ENCODE measurements at places on chromosomes 2 and 18. TPM values are rescaled to one million over a fixed set of nuclear protein-coding genes. Genes with fewer than 3 reads are reported as not detected.

Gene GLI2
- polyA plus RNA-seq = 1.2 TPM

- H3K36me3 ChIP-seq = no peaks in the 10 kb centered on the region
- H3K27ac ChIP-seq = no peak overlapping the region
- peak; percentile 77 for DNase-seq
- H3K4me3 ChIP-seq = no peak overlapping the region
Observed at GRCh38 chr18:31555971-31556747, 35.5 kb upstream of the TTR start.

DNA sequence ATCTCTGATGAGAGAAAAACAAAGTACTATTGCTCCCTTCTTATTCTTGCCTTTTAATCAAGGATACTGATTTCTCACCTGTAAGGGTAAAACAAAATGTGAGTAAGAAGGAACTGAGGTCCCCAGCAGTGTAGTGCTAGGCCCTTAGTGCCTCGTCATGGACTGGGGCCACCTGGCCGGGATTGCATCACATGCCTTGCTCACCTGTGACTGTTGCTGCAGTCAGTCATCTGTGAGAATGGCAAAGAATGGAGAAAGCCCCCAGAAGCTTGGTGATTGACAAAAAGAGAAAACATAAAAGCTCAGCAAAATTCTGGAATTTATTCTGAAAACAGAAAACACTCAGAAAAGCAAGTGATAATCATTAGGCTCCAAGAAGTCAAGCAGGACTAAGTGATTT, 63.4 kb downstream of the SPATS2L start:
- no peaks in the 10 kb centered on the region for H3K27me3 ChIP-seq
- no peaks in the 10 kb centered on the region for H3K36me3 ChIP-seq
- peaks cover 1% of the 10 kb centered on the region for H3K4me1 ChIP-seq
- no peak for DNase-seq
- no peak overlapping the region for H3K4me3 ChIP-seq

Gene ACVR1C
- 20.6 TPM for polyA plus RNA-seq

Gene ADRA2B
- not detected for polyA plus RNA-seq

DNA sequence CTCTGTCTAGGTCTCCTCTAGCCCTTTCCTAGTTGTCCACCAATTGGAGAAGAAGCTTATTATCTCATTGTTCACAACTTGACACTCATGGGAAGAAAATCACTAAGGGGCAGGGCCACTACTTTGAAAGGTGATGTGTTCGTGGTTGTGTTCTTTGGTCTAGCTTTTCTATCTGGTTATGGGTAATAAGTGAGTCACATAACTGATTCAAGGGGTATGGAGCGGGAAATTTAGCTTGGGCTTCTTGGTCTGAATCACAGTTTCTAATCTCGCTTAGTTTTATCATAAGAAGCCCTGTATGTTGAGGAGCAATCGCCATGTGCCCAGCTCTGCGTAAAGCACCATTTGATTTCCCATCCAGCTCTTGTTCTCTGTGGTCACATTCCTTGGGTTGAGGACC, 18.7 kb upstream of the DYTN start:
- H3K4me3 ChIP-seq = no peak overlapping the region
- H3K4me1 ChIP-seq = no peaks in the 10 kb centered on the region
- DNase-seq = no peak

DNA sequence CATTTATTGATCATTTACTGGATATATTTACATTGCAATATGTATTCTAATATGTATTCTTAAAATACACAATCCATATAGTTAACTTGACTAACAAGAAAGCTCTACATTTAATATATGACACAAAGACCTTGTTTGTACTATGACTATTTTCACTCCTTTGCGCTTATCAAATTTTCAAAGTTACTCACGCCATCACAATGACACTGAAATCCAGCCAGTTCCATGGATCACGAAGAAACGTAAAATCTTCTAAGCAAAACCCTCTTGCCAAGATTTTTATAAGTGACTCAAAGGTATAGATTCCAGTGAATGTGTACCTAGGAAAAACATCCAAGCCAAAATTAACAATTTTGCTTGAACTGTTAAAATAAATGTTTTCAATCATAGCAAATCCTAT, 39.6 kb downstream of the SCN3A start:
- H3K4me1 ChIP-seq = no peaks in the 10 kb centered on the region
- H3K27me3 ChIP-seq = no peaks in the 10 kb centered on the region
- H3K36me3 ChIP-seq = no peaks in the 10 kb centered on the region
- no peak overlapping the region for H3K4me3 ChIP-seq

DNA sequence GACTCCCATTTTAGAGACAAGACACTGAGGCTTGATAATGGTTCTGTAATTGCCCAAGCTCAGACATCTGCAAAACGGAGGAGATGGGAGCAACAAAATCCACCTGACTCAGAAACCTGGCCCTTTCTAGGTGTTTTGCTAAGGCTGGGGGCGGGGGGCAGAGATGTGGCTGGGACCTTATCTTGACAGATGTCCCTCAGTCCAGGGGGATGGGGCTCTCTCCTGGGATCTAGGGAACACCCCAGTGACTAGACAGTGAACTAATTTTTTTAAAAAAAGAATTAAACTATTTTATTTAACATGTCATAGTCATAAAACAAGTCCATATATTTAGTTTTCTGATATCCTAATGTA, 32.0 kb upstream of the HAAO start:
- no peaks in the 10 kb centered on the region for H3K27me3 ChIP-seq
- no peaks in the 10 kb centered on the region for H3K36me3 ChIP-seq
- no peaks in the 10 kb centered on the region for H3K4me1 ChIP-seq

DNA sequence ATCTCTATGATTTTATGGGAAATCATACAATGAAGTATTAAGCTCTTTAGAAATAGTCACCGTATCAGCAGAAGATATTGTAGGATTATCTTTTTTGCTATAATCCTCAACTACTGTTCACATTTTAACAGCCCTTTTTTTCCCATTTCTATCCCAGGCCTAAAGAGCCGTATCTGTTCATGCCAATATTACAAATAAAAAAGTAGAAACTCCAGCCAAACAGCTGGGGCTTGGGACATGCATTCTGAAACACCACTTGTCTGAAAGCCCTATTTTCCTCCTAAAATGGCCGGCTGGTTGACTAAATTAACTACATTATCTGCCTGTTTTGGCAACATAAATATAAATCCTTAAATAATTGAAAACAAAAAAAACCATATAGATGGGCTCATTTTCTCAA, 477.8 kb downstream of the CDH2 start:
- H3K4me1 ChIP-seq = no peaks in the 10 kb centered on the region
- no peaks in the 10 kb centered on the region for H3K27me3 ChIP-seq
- H3K4me3 ChIP-seq = no peak overlapping the region
- H3K27ac ChIP-seq = no peak overlapping the region
- DNase-seq = no peak

Gene COLEC11
- polyA plus RNA-seq = 1.0 TPM

Gene LYG2
- polyA plus RNA-seq = 0.10 TPM

DNA sequence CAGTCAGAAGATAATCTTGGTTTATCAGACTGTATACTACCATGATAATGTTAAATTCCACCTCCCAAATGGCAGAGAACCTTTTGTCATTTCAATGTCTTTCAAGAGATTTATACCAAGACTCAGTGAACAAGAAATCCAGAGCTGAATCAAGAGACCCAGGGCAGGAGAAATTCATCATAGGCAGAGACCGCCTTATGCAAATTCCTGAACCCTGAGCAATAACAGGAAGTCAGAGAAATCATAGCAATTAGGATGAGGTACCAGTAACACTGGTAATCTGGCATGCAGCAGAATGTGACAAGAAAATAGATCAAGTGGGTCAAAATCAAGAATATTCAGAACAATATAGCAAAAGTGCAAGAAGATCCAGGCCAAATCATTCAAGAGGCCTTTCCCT, 412.4 kb upstream of the LRATD1 start:
- no peaks in the 10 kb centered on the region for H3K27me3 ChIP-seq
- peak; percentile 1 for DNase-seq
- no peak overlapping the region for H3K4me3 ChIP-seq
- H3K36me3 ChIP-seq = no peaks in the 10 kb centered on the region
- no peak overlapping the region for H3K27ac ChIP-seq

- no peaks in the 10 kb centered on the region for H3K27me3 ChIP-seq
- H3K4me3 ChIP-seq = no peak overlapping the region
- no peak overlapping the region for H3K27ac ChIP-seq
- no peak for DNase-seq
- H3K4me1 ChIP-seq = no peaks in the 10 kb centered on the region
- no peaks in the 10 kb centered on the region for H3K36me3 ChIP-seq
Observed at GRCh38 chr2:193141998-193142397, 947.3 kb upstream of the TMEFF2 start.

GRCh38 chr18:27057519-27058234, 127.4 kb downstream of the CHST9 start:
- H3K4me3 ChIP-seq = no peak overlapping the region
- peak; percentile 31 for DNase-seq
- H3K4me1 ChIP-seq = no peaks in the 10 kb centered on the region
- H3K36me3 ChIP-seq = no peaks in the 10 kb centered on the region

Gene PLA2R1
- polyA plus RNA-seq = 4.6 TPM

- H3K4me1 ChIP-seq = no peaks in the 10 kb centered on the region
- H3K27ac ChIP-seq = no peak overlapping the region
- H3K4me3 ChIP-seq = no peak overlapping the region
- H3K36me3 ChIP-seq = no peaks in the 10 kb centered on the region
- H3K27me3 ChIP-seq = no peaks in the 10 kb centered on the region
- no peak for DNase-seq
Observed at GRCh38 chr2:83742117-83742782, 716.8 kb downstream of the SUCLG1 start.

GRCh38 chr2:43609290-43609918, 13.6 kb upstream of the THADA start:
- H3K27ac ChIP-seq = no peak overlapping the region
- DNase-seq = peak; percentile 65
- no peak overlapping the region for H3K4me3 ChIP-seq
- H3K27me3 ChIP-seq = no peaks in the 10 kb centered on the region

- H3K27ac ChIP-seq = no peak overlapping the region
- DNase-seq = no peak
- H3K4me1 ChIP-seq = no peaks in the 10 kb centered on the region
- H3K4me3 ChIP-seq = no peak overlapping the region
- H3K36me3 ChIP-seq = no peaks in the 10 kb centered on the region
- H3K27me3 ChIP-seq = no peaks in the 10 kb centered on the region
Observed at GRCh38 chr18:21270453-21270852, 28.4 kb downstream of the GREB1L start.

GRCh38 chr2:855177-855576, 95.5 kb upstream of the SNTG2 start:
- H3K27ac ChIP-seq = no peak overlapping the region
- H3K4me3 ChIP-seq = no peak overlapping the region
- no peaks in the 10 kb centered on the region for H3K36me3 ChIP-seq
- no peaks in the 10 kb centered on the region for H3K4me1 ChIP-seq
- DNase-seq = no peak

DNA sequence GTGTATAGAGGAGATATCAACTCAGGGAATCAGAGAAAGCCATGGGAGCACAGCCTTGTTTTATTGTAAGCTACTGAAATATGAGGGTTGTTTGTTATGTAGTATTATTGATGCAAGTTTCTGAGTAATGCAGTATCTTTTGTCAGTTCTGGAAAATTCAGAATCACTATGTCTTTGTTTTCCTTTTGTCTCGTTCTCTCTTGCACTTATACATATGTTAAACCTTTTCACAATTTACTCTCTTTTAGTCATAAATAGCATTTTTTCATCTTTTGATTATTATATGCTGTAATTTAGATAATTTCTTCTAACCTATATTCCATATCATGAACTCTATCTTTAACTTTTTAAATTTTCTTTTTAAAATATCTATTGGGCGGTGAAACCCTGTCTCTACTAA, 85.0 kb upstream of the COL3A1 start:
- DNase-seq = no peak
- no peaks in the 10 kb centered on the region for H3K4me1 ChIP-seq
- no peak overlapping the region for H3K27ac ChIP-seq
- no peaks in the 10 kb centered on the region for H3K27me3 ChIP-seq
- H3K36me3 ChIP-seq = no peaks in the 10 kb centered on the region

Gene WDFY1
- polyA plus RNA-seq = 9.5 TPM

Gene DNER
- polyA plus RNA-seq = not detected

Gene AQP12B
- not detected for polyA plus RNA-seq

Gene TRIM43
- polyA plus RNA-seq = not detected

- no peaks in the 10 kb centered on the region for H3K27me3 ChIP-seq
- H3K4me1 ChIP-seq = no peaks in the 10 kb centered on the region
- H3K27ac ChIP-seq = no peak overlapping the region
- no peak for DNase-seq
Observed at GRCh38 chr2:103123516-103123915, 361.7 kb downstream of the TMEM182 start.
